Caudate nucleus (tissue), 63 donors: ENCODE measurements at places on chromosomes 6 and 20.

GRCh38 chr6:64259372-64259771 is 623.8 kb downstream of the PHF3 start:
- DNase-seq: no peak

DNA sequence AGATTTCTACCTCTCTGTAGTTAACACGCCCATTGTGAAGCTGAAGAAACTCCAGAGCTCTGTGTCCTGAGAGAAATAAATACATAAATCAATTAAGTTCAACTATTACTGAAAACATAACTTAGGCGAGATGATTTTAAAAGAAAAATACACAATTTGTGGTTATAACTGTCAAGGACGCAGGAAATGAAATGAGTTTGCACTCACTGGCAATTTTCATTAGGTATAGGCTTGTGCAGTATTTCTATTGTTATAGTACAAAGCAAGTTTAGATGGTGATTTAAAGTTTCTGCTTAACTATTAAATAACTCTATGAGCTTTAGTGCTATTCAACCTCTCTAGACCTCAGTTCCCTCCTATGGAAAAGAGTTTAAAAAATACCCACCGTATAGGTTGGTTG is 3.3 kb downstream of the GPLD1 start:
- no peak for DNase-seq

DNA sequence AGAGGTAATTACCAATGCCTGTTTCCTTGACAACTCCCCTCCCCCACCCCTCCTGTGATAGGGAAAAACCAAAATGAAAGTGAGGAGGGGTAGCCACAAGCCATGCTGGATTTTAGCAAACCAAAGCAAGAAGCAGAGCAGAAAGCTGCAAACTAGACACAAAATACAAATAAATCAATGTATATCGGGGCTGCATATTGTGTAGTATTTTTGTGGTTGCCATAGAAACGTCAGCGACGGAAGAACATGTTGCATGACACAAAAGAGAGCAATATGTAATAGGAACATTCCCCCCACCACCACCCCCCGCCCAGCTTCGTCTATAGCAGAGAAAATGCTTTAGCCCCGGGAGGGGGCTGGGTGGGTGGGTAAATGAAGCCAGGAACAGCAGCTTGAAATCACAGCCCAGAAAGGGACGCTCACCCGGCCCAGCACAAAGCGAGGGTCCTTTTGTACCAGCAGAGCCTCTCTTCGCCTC is 548 bp downstream of the AGPAT4 start:
- DNase-seq: peak; percentile 36

DNA sequence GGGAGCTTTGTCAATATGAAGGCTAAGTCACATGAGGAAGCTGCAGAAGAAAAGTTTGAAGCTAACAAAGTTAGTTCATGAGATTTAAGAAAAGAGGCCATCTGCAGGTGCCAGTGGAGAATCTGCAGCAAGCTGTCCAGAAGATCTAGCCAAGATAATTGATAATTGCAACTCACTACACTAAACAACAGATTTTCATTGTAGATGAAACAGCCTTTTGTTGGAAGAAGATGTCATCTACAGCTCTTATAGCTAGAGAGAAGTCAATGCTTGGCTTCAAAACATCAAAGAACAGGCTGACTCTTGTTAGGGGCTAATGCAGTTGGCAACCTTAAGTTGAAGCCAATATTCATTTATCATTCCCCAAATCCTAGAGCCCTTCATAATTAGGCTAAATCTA is 83.7 kb downstream of the RIN2 start:
- no peak for DNase-seq

DNA sequence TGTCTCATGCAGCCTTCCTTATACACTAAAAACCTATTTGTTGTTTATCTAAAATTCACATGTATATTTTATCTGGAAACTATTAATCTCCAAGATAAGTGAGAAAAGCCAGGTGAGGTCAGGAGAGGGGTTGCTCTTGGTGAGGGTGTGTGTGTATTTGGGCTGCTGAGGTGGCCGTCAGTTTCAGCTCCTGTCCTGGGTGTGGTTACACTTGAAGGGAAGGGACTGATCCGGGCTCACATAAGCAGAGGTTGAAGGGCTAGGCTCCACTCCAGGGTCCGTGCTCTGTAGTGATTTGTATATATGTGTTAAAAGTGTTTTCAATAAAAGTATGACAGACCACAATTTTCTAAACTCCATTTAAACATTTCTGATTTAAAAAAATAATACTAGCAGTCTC is 13.5 kb upstream of the SNAI1 start:
- no peak for DNase-seq

- DNase-seq: no peak
Observed at GRCh38 chr6:10256113-10256690, 158.7 kb downstream of the TFAP2A start.

GRCh38 chr20:15256676-15257568 is 919.5 kb upstream of the FLRT3 start:
- DNase-seq: no peak

DNA sequence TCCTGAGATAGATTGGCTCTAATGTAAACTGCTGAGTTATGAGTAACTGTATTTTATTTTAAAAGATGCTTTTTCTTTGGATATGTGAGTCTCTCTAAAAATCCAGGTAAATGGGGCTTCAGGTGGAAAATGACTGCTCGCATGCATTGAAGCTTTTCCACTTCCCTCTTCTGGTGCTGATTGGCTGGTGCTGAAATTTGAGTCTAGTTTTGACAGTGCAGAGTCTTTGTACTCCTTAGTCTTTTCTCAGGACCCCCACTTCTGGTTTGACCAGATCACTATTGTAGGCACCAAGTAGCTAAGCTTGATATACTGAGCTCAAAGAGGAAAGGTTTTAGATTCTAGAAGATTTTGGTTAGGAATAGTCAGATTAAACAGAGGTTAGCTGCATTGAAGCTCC is 60.7 kb upstream of the TULP4 start:
- no peak for DNase-seq

- no peak for DNase-seq
Observed at GRCh38 chr6:119179842-119180241, 101.4 kb upstream of the FAM184A start.

- peak; percentile 78 for DNase-seq
Observed at GRCh38 chr6:35415065-35415891, 36.9 kb upstream of the FANCE start.

GRCh38 chr6:97666889-97667288 is 383.9 kb upstream of the MMS22L start:
- no peak for DNase-seq

GRCh38 chr6:121436960-121437850 is 1.8 kb downstream of the GJA1 start:
- DNase-seq: no peak

GRCh38 chr6:56238352-56238751 is 9.0 kb downstream of the COL21A1 start:
- no peak for DNase-seq

DNA sequence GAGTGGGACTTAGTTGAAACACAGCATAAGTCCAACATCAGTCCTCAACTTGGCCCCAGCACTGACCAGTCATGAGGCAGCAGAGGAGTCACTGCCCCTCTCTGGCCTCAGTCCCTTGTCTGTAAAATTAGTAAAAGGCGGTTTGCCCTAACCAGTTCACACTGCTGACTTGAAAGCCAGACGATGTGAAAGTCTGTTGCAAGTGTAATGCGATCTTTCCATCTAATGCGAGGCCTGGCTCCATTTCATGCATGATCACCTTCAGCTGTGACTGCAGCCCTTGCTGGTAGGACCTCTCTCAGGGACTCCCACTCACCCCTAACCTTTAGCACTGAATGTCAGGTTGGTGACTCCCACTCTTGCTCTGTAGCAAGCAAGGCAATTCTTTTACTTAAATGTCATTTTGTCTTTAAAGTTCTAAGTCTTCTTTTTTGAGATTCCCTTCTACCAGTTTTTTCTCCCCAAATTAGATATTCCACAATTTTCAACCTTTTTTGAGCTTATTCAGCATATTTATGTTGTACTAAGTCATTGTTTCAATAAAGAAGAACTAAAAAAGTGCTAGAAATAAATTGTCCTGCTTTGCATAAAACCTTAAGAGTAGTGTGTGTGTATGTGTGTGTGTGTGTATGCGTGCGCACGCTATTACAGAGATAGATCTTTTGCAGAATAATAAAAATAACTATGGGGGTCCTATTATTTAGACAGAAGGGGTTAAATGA is 245.5 kb downstream of the PACRG start:
- DNase-seq: no peak

DNA sequence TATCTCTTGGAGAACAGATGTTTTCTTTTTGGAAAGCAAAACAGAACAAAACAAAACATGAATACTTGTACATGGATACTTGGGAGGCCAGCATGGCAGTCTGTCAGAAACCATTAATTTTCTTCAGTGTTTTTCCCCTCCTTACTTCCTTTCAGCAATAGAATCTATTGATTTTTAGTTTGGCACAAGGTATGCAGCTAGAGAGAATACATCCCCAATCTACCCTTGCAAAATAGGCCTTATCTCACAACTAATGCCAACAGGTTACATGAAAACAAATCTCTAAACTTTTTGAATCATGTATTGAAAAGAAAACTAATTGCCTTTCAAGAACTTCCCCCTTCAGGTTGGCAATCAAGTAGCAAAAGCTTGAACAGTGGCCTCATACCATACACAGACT is 2.8 kb downstream of the PGK2 start:
- no peak for DNase-seq

DNA sequence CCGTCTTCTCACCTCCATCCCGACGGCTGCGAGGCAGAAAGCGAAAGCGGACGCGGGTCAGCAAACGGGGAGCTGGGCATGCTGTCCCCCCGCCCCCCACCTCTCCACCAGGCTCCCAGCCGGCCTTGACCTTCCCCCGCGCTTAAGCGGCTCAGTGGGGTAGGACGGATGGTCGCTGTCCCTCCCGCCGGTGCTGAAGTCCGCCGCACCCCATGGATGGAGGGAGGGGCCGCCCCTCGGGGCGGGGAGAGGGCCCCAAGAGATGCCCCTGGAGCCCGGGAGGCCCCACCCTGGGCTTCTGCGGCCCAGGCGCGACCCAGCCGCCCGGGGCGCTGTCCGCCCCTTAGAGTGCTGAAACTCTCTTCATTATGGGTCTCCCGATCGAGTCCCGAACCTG is at the start of gene KCNB1:
Gene KCNB1 (minus strand): TSS at position 48 of the 397 bp plus-strand sequence. CDS start 188 bp downstream, outside the sequence.
- no peak for DNase-seq
